ENCODE measurements at places on chromosomes 13 and 19. TPM values are rescaled to one million over a fixed set of nuclear protein-coding genes. Genes with fewer than 3 reads are reported as not detected.

DNA sequence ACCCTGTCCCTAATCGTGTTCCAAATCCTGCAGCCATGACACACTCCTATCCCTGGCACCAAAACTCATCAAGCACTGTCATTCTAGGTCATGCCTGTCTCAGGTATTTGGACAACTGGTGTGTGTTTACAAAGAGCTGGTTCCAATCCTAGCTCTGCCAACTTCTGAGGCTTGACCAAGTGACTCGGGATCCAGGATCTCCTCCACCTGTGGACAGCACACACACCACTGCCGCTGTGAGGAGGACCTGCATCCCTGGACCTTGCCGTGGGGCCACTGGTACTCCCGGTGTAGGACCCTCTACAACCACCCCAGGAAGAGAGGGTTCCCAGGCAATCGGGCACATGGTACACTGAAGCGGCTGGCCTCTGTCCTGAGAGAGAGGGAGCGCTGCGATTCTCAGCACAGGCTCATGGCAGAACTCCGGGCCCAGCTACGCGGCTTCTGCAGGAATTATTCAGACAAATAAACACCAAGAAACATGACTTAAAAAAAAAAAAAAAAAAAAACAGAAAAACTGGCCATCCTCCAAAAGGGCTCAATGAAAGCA lies 20.4 kb downstream of the MLLT1 start:
- DNase-seq = no peak

GRCh38 chr19:49557641-49558325 lies 22.6 kb downstream of the NOSIP start:
- no peak for DNase-seq

Gene OR7A5
- total RNA-seq = not detected

Gene CFD
- 3.3 TPM for total RNA-seq

Gene ZNF729
- not detected for total RNA-seq

Gene CGB2
- total RNA-seq = not detected

Gene CEACAM8
- not detected for total RNA-seq

Gene N4BP2L1
- total RNA-seq = not detected
